T-helper 22 cell (primary cell): ENCODE measurements at places on chromosomes 2 and 18.

GRCh38 chr18:11518788-11519685, 90.4 kb upstream of the SLC35G4 start:
- no peak for DNase-seq

GRCh38 chr2:191500884-191501560, 176.9 kb upstream of the NABP1 start:
- DNase-seq = no peak

DNA sequence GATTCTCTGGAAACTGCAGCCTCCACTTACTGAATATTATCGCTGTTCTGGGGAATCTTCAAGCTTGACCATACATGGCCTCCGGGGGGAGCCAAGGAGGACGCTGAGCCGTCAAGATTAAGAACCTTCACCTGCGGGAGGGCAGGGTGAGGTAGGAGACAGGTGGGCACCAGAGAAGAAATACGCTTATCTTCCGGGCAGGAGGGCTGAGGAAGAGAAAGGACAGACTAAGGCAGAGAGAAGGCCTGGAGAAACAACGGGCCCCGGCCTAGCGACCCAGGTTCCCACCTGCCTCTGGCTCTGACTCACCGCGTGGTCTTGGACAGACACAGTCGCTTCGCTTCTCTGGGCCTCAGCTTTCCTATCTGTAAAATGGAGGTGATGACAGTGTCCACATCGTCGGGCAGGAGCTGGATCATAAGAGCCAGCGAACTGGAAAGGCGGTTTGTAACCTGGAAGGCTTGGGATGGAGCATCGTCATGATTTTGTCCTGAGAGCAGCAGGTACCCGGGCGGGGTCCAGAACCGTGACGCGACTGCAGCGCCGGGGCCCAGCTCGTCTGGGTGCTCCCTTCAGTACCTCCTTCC, 659 bp downstream of the ZNF142 start:
- DNase-seq = no peak

- no peak for DNase-seq
Measured at GRCh38 chr18:51614033-51614432, 416.6 kb upstream of the MEX3C start.

GRCh38 chr2:98936353-98937351, 627 bp upstream of the CRACDL start:
- no peak for DNase-seq

- DNase-seq = no peak
Measured at GRCh38 chr2:145800151-145801091, 1280.5 kb upstream of the ZEB2 start.

DNA sequence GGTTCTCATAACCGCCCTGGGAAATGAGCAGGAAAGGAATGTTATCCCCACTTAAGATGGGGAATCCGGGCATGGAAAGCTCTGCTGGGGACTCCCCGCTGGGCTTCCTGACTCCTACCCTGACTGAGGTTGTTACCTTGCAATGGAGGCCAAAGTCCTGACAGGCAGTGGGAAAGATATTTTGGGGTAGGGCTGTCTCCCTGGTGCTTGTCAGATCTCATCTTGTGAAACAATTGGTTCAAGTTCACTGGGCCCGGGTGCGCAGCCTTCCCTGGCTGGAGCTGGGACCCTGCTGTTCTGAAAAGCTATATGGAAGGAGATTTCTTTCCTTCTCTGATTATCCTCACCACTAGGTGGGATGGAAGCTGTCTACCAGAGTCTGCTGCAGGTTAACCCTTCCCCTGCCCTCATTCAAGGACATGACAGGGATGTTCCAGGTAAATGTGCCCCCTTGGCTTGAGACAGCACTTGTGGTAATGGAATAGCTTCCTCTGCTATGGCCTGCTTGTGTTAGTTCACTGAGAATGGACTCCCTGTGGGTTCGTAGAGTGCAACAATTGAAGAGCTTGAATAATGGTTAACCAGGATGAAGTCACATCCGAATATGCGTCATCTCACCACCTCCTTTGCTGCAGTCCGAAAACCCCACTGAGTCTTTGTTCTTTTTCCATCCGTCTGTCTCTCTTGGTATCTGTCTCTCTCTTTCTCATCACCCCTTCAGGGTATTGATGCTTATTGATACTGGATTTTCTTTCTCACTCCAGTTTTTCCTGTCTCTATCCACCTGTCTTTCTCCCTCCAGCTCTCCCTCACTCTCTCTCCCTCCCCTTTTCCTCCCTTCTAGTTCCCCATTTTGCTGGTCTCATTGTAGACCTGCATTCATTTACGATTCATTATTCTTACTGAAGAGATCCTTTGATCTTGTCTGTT, 67.8 kb upstream of the EPAS1 start:
- peak; percentile 31 for DNase-seq

GRCh38 chr2:189113963-189114362, 65.6 kb downstream of the COL5A2 start:
- no peak for DNase-seq
